ENCODE measurements at places on chromosomes 12 and 14.

GRCh38 chr14:49058511-49058910 lies 527.7 kb downstream of the RPS29 start:
- DNase-seq: no peak

- DNase-seq: no peak
These were observed 182.1 kb downstream of the CAPZA3 start for GRCh38 chr12:18919871-18920511.

GRCh38 chr12:11949738-11950411 lies 120.9 kb upstream of the BCL2L14 start:
- no peak for DNase-seq

DNA sequence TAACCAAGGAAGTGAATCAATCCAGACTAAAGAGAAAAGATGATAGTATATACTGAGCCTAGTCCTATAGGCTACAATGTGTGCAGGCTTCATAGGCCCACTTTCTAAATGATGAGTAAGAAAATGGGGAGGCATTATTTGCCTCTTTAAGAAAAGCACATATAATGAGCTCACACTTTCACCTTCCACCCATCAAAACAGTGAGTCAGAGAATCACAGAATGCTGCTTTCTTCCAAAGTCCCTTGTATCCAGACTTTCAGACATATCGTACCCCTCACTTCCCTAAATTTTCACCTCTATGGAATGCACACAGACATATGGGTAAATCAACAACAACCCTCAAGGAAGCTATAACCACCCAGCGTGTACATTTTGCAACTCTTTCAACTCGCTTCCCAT lies 286.4 kb upstream of the PRKD1 start:
- DNase-seq: no peak

- DNase-seq: no peak
These were observed 136.2 kb downstream of the MYRFL start for GRCh38 chr12:69961246-69961645.

DNA sequence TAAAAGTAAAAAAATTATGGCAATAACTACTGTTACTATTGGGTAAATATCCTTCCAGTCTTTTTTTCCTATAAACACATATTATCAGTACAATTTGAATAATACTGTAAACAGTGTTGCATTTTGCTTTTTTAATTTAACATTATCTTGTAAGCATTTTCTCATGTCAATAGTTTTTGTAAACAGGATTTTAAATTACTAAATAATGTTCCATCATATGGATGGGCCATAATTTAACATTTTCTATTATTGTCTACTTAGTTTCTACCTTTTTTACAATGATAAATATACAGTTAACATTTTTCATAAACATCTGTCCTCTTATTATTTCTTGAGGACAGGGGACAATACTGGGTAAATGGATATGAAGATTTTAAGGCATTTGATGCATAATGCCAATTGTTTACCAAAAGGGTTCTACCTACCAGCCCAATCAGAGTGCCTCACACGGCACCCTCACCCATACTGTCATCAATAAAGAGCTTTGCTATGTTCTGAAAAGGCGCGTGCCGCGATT lies 759 bp upstream of the ACVR1B start:
- no peak for DNase-seq

DNA sequence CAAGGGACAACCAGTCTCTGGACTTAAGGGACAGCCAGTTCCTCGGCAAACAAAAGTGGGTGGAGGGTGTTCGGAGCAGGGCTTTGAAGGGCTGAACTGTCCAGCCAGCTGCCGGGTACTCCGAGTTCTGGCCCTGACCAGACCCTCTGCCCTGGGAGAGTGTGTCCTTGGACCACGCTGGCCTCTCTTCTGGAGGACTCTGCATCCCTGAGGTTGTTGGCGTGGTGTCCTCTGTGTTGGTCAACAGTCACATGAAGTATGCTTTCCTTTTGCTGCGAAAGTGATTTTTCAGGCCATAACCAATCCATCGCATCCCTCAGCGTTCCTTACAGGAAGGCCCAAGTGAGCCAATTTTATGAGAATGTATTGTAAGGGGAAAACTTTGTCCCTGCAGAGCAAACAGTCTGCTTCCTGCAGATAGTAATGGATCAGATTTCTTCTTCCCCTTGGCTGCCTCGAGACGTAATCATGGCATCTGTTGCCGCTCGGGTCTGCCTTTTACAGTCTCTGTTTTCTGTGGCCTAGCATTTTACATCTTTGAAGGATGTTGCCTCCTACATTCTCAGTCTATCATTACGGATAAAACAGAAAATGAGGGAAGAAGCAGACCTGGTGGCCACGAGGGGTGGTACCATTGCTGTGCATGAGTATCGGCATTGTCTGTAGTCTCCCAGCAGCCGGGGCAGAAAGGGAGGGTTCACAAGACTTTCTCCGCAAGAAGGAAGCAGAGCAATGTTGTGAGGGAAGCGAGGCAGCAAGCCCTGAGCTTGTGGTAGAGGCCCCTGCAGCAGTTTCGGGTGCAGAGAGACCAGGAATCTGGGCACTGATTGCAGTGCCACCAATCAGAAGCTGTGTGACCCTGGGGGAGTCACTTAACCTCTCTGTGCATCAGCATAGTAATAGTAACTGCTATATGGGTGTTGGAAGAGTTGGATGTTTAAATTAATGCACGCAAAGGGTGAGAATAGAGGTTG lies 47.4 kb downstream of the SMIM41 start:
- no peak for DNase-seq

GRCh38 chr12:62469704-62470103 lies 3.1 kb downstream of the MON2 start:
- no peak for DNase-seq

DNA sequence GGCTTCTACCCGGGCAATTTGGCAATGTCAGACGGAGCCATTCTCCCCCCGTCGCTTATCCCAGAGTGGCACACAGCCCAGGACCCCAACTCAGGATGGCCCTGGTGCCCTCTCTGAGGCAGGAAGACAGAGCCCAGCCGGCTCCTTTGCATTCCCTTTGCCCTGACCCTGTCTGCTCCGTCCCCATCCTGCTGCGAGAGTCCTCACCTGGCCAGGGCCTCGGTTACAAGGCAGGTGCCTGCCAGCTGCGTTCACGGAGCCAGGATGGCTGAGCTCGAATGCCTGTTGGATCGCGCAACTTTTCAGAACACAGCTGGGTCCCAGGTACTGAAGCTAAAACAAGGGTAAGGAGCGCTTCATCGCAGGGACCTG lies 18.6 kb downstream of the LRTM2 start:
- no peak for DNase-seq

GRCh38 chr12:4824380-4824779 lies 85.3 kb upstream of the KCNA1 start:
- DNase-seq: no peak

DNA sequence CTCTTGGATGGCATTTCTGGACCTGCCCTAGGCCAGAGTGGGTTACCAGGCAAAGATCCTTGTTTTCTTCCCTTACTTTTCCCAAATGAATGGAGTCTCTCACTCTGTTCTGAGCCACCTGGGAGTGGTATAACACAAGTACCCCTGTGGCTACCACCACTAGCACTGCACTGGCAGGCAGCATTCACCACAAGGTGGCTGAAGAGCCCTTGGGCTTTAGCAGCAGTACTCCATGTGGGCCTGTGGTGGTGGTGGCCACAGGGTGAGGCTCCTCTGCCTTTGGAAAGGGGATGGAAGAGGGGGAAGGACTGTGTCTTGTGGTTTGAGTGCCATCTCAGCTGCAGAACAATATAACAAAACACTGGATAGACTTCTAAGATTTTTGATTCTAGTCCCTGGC lies 38.1 kb upstream of the LMNTD1 start:
- DNase-seq: no peak

DNA sequence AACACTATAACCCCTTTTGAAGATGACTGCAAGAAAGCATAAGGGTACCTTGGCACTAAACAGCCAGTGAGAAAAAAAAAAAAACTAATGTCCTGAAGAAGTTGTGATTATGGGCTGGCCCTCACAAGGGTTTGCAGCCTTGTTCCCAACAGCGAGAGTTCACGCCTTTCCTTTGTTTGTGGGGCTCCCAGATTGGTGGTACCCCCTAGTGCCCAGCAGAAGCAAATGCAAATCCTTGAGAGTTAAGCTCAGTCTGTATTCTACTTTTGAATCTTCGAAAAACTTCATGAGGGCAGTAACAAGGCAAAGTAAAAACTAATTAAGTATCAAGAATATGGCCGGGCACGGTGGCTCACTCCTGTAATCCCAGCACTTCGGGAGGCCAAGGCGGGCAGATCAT lies 238.9 kb upstream of the LMO3 start:
- DNase-seq: no peak

DNA sequence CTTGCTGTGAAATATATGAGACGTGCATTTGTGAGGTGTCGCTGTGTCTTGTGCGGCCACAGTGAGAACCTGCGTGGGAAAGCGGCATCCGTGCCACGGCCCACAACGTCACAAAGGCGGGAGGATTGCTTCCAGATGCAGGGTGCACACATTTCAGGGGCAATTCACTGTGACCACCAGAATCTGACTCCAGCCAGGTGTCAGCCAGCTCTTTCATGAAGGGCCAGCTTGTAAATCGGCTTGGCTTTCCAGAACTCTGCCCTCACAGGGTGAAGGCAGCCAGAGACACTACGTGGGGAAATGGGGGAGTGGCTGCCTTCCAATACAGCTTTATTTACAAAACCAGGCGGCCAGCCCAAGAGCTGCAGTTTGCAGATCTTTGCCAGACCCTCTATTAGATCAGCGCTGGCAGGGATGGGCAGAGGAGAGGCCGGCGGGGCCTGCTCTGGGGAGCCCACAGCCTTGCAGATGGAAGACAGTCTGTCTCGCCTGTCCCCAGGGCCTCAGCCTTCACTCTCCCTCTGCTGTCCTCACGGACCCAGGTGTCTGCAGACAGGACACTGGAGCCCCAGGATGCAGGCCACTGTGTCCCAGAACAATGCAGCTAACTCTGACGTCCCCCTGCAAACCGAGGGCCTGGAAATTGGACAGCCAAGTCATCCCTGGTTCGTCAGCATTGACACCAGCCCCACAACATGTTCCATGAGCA lies 53.5 kb downstream of the ADGRD1 start:
- no peak for DNase-seq

- no peak for DNase-seq
These were observed 51.8 kb upstream of the JDP2 start for GRCh38 chr14:75375983-75376382.

DNA sequence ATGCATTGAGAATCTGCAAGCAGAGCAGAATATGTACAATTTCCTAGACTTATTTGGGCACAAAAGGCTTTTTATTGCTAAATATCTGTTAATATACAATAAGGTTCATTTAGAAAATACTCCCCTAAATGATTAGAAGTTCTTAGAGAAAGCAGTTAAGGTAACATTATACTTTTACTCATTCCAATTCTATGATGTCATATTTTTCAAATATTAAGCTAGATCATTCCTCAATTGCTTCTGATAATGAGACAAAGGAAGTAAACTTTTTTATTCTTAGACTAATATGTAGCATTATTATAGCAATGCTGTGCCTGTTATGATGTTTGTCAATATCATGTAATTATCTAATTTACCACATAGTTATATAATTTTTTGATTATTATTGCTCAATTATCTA lies 447.0 kb downstream of the SLC16A7 start:
- DNase-seq: no peak

GRCh38 chr14:74941676-74942097 lies 13.7 kb downstream of the PGF start:
- DNase-seq: peak; percentile 48

DNA sequence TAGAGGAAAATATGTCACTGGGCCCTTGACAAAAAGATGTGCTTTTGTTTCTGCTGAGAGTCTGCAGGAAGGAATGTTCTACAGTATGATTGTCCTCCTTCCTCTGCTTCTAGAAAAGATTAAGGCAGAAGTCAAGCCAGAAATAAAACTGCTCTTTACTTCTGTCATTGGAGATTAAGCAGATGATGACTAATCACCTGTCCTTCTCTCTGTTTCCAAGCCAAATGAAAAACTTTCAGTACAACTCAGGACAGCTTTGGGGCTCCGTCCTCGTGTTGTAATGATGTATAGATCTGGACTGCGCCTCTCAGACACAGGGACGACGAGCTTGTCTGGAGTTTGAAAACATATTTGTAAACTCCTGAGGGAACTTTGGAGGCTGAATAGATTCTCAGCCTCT lies 159.3 kb downstream of the DYRK2 start:
- no peak for DNase-seq

DNA sequence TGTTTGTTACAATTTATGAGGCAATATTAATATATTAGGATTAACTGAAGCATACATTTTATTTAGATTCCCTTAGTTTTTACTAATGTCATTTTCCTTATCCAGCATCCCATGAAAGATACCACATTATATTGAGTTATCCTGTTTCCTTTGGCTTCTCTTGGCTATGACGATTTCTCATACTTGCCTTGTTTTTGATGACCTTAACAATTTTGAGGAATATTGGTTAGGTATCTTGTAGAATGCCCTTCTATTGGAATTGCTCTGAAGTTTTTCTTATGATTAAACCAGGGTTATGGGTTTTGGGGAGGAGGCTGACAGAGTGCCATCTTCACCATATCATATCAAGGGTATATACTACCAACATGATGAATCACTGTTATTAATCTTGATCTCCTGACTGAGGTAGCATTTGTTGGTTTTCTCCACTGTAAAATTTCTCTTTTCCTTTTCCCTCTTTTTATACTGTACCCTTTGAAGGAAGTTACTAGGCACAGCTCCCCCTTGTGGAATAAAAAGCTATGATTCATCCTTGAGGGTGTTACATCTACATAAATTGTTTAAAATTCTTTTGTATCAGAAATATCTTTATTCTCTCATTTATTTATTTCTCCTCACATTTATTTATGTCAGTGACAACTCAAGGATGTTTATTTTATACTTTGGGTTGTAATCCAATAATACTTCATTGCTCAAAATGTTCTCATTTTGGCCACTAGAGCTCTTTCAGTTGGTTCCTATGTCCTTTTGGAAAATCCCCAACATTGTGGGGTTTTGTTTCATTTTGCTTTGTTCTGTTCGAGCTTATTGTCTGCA lies 239.0 kb downstream of the SLC16A7 start:
- no peak for DNase-seq

DNA sequence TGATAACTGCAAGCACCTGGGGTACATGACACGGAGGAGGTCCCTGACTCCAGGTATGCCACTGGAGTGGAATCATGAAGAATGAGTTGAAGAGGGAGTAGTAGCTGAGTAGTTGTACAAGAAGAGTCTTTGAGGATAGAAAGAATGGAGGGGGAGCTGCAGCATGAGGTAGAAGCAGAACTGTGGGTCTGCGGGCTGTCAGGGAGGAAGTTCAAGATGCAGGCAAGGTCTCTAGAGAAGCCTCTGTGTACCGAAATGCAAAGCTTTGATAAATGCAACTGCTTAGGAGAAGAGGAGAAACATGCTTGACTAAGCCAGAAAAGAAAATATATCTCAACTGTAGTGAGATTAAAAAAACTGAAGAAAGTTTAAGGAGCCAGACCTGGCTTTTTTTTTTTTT lies 91.5 kb downstream of the CPNE8 start:
- DNase-seq: no peak

DNA sequence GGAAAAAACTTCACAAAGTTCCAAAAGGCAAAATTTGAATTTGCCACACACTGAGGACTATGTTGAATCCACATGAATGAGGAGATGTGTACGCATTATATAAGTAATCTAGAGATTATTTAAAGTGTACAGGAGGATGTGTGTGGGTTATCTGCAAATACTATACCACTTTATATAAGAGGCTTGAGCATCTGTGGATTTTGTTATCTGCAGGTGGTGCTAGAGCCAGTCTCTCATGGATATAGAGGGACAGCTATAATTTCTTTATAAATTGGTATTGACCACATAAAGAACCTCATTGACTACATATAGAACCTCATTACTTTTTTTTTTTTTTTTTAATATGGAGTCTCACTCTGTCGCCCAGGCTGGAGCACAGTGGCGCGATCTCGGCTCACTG lies 32.2 kb upstream of the RXYLT1 start:
- DNase-seq: no peak

- DNase-seq: no peak
These were observed 94.2 kb upstream of the TBX5 start for GRCh38 chr12:114500131-114500530.

GRCh38 chr14:74459976-74460375 lies 33.1 kb downstream of the NPC2 start:
- no peak for DNase-seq

All from stimulated activated naive CD8-positive, alpha-beta T cell treated with anti-CD3 and anti-CD28 coated beads, Interleukin-15, amount 100 ng/mL, for 72 hours (primary cell).